ENCODE measurements at places on chromosomes 7 and 10. TPM values are rescaled to one million over a fixed set of nuclear protein-coding genes. Genes with fewer than 3 reads are reported as not detected.

DNA sequence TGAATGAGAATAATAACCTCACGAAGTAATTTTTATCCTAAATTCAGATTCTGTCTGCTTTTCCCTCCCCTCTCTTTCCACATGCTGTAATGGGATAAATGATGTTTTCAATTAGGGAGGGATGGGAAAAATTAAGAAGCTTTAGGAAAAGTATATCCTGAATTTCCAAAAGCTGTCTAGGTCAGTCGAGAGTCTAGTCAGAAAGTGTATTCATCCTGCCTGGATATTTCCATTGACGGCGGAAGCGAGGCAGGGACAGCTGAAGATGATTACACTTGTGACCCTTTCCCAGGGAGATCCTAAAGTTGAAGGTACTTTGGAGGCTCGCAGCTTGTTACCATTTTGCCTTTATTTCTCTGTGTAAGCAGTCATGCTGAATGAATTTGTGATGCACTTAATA is 204.1 kb downstream of the ZNF365 start:
- no peak for DNase-seq

The FAM25G gene
- total RNA-seq: not detected

- DNase-seq: no peak
These were observed 241.4 kb upstream of the ZNF32 start for GRCh38 chr10:43890124-43890523.

DNA sequence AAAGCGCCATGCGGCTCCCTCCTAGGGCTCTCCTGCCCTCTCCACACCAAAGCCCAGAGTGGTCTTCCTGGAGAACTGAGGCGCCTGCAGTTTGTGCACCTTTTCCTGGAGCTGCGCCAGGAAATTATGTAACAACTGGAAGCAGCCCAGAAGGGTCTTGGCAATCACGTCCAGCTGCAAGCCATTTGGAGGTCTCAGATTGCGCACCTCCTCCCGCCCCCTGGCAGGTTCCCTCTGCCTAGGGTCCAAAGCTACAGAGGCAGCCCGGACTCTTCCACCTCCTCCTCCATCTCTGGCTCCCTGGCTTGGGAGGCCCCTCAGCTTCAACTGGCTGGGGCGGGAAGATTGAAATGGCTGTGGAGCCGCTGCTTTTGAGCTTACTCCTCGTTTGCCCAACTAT is 34.0 kb upstream of the SFTPD start:
- DNase-seq: no peak

The CNNM1 gene
- 0.22 TPM for total RNA-seq

The ADGRA1 gene
- total RNA-seq: 0.19 TPM

GRCh38 chr10:119478111-119478802 is 64.3 kb downstream of the RGS10 start:
- DNase-seq: no peak

The ICA1 gene
- 76.0 TPM for total RNA-seq

The VGF gene
- 0.08 TPM for total RNA-seq

The SUPV3L1 gene
- total RNA-seq: 30.0 TPM

GRCh38 chr7:33823913-33824312 is 81.4 kb upstream of the BMPER start:
- no peak for DNase-seq

- DNase-seq: no peak
These were observed 19.3 kb downstream of the OR2F1 start for GRCh38 chr7:143973870-143974416.

DNA sequence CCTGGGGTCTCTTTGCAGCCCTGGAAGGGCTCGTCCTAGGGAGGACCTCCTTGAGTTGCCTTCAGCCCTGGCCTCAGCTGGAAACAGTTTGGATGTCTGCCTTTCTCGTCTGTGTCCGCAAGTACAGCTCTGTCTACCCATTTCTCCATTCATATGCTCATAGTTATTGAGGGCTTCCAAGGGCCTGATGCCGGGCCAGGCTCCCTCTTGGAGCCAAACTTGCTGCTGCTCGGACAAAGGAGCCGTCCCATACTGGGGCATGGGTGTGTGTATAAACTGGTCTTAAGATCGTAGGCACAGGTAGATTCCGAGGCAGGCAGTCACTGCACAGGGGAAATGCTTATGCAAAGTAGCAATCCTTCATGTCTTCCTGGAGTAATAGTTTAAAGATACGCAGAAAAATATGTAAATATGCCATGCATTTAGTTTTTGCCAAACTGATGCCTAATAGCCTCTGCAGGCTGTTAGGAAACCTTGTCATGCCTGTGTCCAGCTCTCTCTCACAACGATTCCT is 117.0 kb upstream of the BTBD16 start:
- DNase-seq: no peak

DNA sequence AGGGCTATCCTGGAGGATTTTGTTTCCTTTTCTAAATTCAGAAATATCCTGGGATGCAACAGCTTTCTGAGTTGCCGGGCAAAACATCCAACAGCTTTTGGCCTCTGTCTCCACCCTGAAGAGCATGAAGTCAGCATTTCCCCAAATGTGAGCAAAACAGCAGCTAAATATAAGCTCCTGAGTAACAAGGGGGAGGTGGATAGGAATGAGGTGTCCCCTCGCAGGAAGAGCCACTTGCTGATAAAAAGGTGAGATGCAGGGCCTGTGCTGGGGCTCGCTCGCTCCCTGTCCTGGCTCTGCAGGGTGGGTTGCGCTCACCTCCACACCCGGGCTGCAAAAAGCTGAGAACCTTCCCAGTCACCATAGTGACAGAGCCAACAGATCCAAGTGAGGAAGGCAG is 264.3 kb downstream of the ZEB1 start:
- DNase-seq: no peak

The MET gene
- total RNA-seq: 9.2 TPM

DNA sequence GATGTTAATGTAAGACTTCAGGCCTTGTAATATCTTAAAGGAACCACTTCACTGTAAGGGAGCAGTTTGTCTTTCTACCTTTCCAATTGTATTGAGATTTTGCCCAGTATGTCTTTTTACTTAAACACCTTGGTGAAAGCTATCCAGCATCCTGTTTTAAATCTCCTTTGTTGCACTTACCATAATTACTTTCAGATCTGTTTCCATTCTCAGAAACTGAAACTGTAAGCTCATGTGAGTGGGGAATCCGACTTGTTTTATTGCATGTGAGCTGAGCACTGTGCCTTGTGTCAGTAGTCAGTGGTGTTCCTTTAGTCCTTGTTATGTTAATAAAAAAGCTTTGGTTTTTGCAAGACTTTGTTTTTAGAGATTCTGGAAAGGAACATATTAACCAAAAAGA is 42.2 kb downstream of the BMPR1A start:
- DNase-seq: no peak

The RNF32 gene
- 0.38 TPM for total RNA-seq

The OPN1SW gene
- not detected for total RNA-seq

DNA sequence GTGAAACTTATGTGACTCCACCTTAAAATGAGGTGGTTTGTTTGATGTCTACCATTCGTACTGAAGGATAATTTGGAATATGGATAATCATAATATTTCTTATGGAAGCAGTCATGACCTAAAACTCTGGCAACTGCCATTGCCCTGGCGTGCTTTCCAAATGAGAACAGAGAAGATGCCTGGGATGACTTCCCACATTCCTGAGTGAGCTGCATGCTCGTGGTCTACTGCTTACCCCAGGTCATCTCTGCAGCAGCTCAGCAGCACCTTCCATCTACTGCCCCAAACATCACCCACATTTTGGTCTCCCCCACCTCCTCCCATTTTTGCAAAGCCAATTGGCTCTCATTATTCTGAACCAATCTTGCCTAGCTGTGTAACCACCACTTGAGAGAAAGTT is 40.1 kb downstream of the LYZL1 start:
- no peak for DNase-seq

The HMX2 gene
- total RNA-seq: not detected

The FBH1 gene
- total RNA-seq: 73.8 TPM

DNA sequence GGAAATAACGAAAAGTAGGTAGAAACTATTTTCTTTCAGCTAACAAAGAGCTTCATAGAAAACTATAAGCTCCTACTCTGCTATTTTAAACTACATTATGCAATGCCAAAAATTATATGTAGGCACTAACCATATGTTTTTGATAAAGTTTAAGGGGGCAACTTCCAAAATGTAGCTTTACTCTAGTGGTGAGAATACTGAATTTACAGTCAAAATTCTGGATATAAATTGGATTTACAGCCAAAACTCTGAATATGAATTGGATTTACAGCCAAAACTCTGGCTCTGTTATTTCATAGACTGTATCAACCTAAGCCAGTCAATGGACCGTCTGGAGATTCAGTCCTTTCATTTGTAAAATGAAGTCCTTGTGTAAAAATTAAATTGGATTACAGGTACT is 86.8 kb upstream of the ANK3 start:
- DNase-seq: no peak

DNA sequence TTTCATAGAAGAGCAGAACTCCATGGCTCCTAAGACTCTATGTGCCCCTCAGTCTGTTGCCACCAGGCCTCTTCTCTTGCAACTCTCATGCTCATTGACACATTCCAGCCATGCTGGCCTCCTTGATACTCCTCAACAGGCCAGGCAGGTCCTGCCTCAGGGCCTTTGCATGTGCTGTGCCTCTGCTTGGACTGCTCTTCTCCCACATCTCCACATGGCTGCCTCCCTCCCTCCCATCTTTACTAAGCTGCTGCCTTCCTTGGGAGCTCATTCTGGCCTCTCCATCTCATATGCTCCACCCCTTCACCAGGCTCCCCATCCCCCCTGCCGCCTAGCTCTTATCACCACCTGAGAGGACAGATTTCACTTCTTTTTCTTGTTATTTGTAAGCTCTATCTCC is 103.8 kb upstream of the GPR26 start:
- no peak for DNase-seq

DNA sequence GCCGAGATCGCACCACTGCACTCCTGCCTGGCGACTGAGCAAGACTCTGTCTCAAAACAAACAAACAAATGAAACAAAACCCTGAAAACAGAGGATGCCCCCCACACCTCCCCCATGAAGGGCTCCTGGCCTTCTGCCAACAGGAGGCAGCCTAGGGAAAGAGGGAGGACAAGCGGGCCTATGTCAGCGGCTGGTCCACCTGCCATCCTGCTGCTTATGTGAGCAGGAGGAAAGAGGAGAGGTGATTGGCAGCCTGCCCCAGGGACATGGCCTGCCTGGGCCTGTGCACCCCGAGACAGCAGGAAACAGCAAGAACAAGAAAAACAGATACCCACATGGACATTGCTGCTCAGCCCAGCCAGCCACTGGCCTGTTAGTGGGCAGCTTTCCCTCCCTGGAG is 9.1 kb upstream of the ZNF316 start:
- DNase-seq: no peak

GRCh38 chr10:34155812-34156211 is 659.3 kb downstream of the PARD3 start:
- no peak for DNase-seq

DNA sequence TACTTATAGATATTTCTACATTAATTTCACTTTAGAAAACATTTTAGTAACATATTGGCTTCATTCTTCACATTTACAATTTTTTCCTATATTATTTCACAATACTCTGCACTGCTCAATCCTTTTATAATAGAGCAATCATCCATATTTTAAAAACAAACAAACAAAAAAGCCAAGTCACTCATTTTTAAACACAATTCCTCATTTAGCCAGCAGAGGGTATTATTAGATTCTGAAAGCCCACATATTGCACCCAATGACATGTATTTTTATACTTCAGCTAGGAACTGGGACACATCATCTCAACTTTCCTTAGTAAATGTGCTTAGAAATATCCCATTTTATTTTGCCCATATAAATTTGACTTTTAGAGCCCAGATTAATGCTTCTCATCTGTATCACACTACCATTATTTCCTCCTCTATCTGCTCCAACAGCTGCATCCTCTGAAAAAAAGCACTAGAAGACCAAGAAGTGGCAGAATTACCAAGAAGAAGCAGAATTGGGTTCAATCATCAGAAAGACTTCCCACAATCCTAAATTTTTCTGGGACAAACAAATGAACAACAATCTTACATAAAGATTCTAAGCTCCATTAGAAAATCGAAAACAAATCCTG is 29.5 kb downstream of the CTNNA3 start:
- DNase-seq: no peak

DNA sequence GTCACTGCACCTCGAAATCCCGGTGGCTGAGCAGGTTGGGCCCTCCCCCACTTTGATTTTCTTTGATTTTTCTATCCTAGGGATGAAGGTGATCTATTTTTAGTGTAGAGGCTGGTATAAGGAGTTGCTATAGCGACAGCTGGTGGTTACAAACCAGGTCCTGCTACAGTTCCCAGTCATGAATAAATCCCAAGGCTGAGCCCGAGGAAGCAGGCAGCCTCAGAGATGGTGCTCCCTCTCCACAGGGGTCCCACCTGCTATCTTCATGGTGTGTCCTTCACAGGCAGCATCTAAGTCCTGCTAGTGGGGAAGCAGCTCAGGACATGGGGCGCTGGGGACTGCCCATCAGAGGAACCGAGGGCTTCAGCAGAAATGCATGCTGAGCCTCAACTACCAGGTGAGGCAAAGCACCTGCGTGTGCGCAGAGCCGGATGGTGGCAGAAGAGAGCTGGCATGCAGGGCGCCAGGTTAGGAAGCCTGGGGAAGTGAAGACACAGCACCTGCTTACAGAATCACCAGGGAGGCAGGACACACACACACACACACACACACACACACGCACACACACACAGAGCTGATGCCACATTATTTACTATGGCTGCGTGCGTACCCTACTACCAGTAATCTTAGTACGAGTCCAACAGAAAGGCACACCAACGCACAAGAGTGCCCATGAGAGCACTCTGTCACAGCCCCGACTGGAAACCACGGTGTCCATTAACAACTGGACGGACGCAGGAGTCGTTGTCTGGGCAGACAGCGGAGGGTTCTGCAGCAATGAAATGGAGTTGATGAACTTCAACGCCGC is 150.9 kb downstream of the PRKAG2 start:
- no peak for DNase-seq

GRCh38 chr7:69772718-69773436 is 174.6 kb downstream of the AUTS2 start:
- DNase-seq: no peak

DNA sequence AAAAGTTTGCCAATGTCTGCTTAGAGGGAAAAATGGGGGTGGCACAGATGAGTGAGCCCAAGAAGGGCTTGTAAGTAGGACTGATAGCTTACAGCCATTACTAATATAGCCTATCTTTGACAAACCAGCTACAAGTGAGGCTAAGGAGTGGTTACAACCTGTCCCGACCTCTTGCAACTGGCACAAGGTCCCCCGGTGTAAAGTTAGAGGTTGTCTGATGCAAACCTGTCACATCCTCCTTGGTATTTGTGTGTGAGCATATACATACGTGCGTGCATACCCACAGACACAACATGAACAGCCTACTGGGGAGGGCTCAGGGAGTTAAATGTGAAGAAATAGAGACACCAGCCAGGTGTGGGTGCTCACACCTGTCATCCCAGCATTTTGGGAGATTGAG is 14.6 kb downstream of the ADAP1 start:
- no peak for DNase-seq

Data from cardiac septum (tissue), 1 donor.